ENCODE measurements at places on chromosomes 3 and 15.

GRCh38 chr15:101445562-101446517, 43.7 kb downstream of the PCSK6 start:
- DNase-seq = peak; percentile 91

DNA sequence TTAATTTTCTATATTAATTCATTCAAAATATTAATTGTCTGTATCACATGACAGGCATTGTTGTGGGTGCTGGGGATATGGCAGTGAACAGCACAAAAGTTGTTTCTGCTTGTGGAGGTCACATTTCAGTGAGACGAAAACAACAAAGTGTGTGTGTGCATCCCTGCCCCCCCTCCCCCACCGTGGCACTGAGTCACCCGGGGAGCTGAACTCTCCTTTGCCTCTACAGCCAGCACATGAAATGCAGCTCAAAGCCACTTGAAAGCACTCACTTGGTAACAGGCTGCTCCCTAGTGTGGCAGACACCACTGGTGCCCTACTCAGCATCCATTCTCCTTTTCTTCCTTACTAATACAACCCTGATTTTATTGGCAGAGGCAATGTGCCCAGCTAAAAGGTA, 16.9 kb upstream of the SCAMP5 start:
- no peak for DNase-seq

DNA sequence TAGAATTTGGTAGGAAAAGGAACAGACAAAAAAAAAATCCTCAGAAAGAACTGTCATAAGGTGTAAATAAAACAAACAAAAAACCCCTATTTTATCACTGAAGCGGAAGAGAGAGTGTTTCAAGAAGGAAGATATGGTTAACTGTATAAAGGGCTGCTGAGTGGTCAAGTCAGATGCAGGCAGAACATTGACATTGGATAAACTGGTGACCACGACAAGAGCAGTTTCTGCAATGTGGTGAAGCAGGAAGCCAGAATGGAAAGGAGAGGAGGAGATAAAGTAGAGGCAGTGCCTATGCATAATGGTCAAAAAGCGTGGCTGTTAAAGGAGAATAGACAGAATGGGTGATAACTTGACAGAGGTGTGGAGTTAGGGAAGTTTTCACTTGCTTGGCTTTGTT, 75.3 kb downstream of the CYP19A1 start:
- DNase-seq = no peak

- no peak for DNase-seq
Observed at GRCh38 chr3:66047311-66048050, 8.8 kb upstream of the MAGI1 start.

GRCh38 chr3:32436816-32437189, 45.1 kb downstream of the CMTM7 start:
- DNase-seq = no peak

DNA sequence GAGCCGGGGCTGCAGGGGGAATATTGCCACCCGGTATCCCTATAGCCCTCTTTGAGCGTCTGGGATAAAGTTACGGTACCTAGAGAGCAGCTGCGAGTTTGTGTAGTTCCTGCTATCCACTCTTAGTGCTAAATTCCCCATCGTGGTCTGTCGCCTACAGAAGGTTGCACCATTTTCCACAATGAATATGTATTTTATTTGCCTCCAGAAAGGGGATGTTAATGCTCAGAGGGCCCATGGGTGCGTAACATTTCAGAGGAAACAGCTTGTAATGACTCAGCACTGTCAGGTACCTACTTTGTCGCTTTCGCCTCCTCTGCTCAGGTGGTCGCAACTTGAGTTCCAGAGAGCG, 1.1 kb downstream of the SLCO3A1 start:
- peak; percentile 58 for DNase-seq

DNA sequence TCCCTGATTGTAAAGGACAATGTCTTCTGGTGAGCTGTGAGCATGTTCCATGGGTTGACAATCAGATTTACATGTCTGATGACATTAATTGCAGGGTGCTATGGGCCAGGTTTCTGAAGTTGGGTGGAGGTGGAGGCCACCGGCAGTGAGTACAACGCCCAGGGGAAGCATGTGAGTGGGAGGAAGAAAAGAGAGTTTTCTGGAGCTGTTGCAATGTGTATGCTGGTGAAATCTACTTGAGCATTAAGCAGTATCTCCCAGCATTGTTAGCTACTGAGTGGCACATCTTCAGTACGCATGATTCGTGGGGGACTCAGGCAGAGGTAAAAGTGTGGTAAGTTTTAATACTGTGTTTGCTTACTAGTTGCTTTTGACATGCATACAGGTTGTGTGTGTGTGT, 26.6 kb downstream of the TMEM45A start:
- DNase-seq = no peak

- DNase-seq = no peak
Observed at GRCh38 chr15:41487802-41488201, 5.9 kb upstream of the ITPKA start.

- DNase-seq = no peak
Observed at GRCh38 chr3:170477395-170477794, 58.7 kb downstream of the CLDN11 start.

DNA sequence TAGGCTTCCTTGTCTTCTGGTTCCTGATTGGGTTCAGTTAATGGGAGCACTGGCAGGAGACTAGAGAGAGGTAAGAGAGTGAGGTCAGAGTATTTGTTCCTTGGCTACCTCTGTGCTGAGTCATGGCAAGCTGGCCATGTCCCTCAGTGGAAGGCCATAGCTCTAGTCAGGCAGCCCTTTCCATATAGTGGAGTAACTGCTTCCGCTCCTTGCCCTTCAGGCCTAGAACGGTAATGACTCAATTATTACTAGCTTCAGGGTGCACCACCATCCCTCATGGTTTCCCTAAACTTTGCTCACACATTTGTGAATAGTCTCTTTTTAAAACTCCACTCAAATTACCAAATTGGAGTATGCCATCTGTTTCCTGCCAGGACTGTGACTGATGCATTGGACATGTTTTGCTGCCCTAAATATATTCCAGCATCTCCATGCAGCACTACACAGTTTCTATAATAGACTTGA, 10.5 kb upstream of the ANO10 start:
- DNase-seq = no peak

GRCh38 chr3:187750513-187751123, 5.3 kb upstream of the BCL6 start:
- no peak for DNase-seq

DNA sequence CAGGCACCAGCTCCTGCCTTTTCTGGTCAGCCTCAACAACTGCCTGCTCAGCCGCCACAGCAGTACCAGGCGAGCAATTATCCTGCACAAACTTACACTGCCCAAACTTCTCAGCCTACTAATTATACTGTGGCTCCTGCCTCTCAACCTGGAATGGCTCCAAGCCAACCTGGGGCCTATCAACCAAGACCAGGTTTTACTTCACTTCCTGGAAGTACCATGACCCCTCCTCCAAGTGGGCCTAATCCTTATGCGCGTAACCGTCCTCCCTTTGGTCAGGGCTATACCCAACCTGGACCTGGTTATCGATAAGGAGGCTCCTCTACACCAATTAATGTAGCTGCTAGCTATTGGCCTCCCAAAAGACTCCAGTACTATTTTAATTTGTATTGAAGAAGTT, 38.9 kb downstream of the TFG start:
- no peak for DNase-seq

- DNase-seq = no peak
Observed at GRCh38 chr3:48518069-48518468, 14.1 kb upstream of the SHISA5 start.

GRCh38 chr15:90000186-90001001, 730 bp upstream of the ZNF710 start:
- DNase-seq = no peak

GRCh38 chr3:69232482-69232881, 110.1 kb upstream of the LMOD3 start:
- no peak for DNase-seq

GRCh38 chr15:74783072-74783807, 1.4 kb downstream of the CSK start:
- DNase-seq = no peak

DNA sequence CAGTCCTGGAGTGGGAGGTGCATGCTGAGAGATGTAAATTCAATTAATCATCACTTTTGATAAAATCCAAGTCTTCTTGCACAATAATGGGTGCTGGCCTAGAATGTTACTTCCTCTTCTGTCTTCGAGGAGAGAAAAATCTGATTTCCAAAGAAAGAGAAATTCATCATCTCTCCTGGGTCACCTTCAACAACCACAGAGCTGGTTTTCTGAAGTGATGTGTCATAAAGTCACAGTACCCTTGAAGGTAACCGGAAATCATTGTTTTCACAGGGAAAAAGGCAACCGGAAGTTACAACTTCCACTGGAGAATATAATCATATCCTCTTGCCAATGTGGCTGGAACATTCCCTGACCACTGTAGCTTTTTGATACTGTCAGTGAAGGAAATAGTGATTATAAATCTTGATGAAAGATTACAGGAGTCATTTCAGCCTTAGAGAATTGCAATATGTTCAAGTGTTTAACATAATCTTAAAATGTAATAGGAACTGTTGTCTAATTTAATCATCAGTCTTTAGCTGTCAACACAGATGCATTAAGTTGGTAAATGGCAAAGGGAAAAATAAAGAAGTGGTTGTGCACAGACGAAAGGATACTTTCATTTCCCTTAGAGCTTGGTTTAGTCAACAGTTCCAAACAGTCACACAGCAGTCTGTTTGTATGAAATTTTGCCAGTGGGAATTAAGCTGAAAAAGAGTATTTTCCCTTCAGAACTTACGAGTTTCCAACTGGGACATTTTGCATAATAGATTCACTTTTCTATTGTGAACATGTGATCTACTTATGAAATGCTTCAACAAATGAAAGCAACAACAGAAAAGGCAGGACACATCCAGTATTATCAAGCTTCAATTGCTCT, 106.5 kb upstream of the SLC4A7 start:
- peak; percentile 6 for DNase-seq

DNA sequence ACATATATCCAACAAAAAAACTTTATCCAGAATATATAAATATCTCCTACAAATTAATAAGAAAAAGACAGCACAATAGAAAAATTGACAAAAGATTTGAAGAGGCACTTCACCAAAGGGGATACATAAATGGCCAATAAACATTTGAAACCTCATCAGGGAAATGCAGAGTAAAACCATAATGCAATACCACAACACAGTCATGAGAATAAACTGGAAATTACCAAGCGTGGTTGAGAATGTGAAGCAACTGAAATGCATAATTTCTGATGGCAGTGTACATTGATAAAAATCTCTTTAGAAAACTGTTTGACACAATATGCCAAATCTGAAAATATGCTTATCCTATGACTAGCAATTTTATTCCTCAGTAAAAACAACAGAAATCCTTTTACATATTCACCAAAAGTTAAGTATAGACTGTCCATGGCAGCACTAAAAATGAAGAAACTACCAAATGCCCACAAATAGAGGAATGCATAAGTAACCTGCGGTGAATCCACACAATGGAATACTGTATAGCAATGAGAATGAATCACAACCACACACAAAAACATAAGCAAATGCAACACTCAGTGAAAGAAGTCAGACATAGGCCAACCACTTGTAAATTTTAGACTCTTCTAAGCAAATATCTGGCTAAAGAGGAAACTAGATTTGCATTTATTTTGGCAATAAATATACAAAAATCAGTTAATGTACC, 7.9 kb downstream of the LYZL4 start:
- no peak for DNase-seq

- DNase-seq = no peak
Observed at GRCh38 chr3:142285083-142285517, 59.7 kb upstream of the GK5 start.

GRCh38 chr3:88188436-88188835, 38.7 kb downstream of the C3orf38 start:
- no peak for DNase-seq

GRCh38 chr15:91625506-91625905, 228.0 kb upstream of the SLCO3A1 start:
- DNase-seq = no peak

GRCh38 chr15:62164396-62165103, 535 bp downstream of the C2CD4B start:
- DNase-seq = no peak

DNA sequence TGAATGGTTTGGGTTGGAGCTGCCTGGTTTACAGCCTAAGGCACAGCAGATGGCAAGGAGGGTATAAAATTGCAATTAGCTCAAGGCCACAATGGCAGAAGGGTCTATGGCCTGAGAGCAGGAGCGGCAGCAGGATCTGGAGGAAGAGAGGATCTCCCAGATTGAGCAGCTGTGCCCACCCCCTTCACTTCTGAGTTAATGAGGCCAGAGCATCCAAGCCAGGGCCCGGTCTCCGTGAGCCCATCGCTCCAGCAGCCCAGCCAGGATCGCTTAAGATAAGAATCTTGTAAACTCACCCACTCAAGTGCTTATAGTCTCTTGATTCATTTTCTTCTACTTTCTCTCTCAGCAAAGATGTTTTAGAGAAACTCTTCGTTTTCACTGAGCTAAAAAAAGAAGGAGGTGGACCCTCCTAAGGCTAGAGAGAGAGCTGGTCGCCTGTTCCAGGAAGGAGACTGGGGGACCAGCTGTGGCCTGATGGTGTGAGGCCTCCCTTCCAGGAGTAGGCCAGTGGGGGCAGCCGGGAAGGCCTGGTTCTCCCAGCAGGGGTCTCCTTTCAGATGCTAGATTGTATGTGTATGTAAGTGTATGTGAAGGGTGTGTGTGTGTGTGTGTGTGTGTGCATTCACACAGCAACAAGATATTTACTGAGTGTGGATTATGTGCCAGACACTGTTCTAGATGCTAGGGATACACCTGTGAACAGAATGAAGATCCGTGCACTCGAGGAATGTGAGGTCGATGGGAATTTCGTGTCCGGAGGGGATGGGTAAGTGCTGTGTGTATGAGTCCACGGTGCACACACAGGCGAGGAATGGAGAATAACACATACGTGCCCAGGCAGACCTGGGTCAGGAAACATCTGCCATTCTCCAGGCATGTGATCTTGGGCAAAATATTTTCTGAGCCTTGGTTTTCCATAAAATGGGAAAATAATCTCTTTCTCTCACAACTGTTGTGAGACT, 18.6 kb downstream of the MAGEF1 start:
- no peak for DNase-seq

All from bone marrow (tissue), 2 donors.